ENCODE measurements at places on chromosomes 11 and 22. TPM values are rescaled to one million over a fixed set of nuclear protein-coding genes. Genes with fewer than 3 reads are reported as not detected.

The KDM4E gene
- not detected for total RNA-seq

DNA sequence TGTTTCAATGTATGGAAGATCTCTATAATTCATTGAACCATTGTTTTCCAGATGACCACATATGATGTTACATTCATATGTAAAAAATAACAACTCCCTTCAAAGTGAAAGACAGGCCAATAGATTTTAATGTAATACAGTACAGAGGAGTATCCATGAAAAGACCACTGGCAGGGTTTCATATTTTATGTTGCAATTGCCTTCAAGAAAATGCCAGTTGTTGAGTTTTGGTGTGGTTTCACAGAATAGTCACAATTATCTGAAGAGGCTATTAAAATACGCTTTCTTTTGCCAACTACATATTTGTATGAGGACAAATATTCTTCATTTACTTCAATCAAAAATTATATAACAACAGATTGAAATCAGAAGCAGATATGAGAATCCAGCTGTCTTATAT is 14.3 kb downstream of the AMOTL1 start:
- H3K36me3 ChIP-seq = no peaks in the 10 kb centered on the region
- no peak for DNase-seq
- H3K4me3 ChIP-seq = no peak overlapping the region
- peaks cover 100% of the 10 kb centered on the region for H3K4me1 ChIP-seq
- H3K27ac ChIP-seq = no peak overlapping the region
- no peaks in the 10 kb centered on the region for H3K27me3 ChIP-seq

The MPEG1 gene
- total RNA-seq = 17.4 TPM

The KRTAP5-8 gene
- total RNA-seq = not detected

DNA sequence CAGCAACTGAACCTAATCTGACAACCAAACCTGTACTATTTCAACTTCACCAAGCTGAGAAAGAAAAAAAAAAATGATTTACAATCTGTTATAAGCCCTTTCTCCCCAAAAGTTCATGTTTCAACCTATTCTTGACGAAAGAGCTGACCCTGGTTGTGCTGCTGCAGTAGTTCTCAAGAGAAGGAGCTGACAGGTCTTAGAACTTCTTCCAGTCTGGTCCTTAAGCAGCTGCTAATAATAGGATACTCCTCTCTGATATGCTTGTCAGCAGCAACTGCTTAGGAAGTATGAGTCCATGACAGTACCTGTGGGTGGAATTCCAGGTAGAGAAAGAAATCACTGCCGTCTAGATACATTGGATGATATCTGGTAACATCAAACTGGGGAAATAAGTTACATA is 735.1 kb upstream of the CCDC90B start:
- DNase-seq = no peak
- H3K4me1 ChIP-seq = peaks cover 24% of the 10 kb centered on the region
- H3K4me3 ChIP-seq = no peak overlapping the region

- no peaks in the 10 kb centered on the region for H3K36me3 ChIP-seq
- peaks cover 2% of the 10 kb centered on the region for H3K4me1 ChIP-seq
- H3K4me3 ChIP-seq = no peak overlapping the region
- H3K27ac ChIP-seq = no peak overlapping the region
These were observed 10.4 kb upstream of the HIKESHI start for GRCh38 chr11:86291466-86292262.

The PRG3 gene
- total RNA-seq = not detected

The SUSD2 gene
- total RNA-seq = 4.3 TPM

- no peak overlapping the region for H3K4me3 ChIP-seq
- DNase-seq = no peak
- no peaks in the 10 kb centered on the region for H3K27me3 ChIP-seq
- H3K27ac ChIP-seq = no peak overlapping the region
These were observed 47.4 kb downstream of the PKNOX2 start for GRCh38 chr11:125211948-125212340.

Data from esophagus muscularis mucosa (tissue), 4 donors.